ENCODE measurements at places on chromosomes 6 and 20.

- no peak for DNase-seq
Measured at GRCh38 chr6:153104220-153104619, 26.9 kb downstream of the RGS17 start.

- no peak for DNase-seq
Measured at GRCh38 chr6:128648022-128648598, 127.7 kb upstream of the PTPRK start.

DNA sequence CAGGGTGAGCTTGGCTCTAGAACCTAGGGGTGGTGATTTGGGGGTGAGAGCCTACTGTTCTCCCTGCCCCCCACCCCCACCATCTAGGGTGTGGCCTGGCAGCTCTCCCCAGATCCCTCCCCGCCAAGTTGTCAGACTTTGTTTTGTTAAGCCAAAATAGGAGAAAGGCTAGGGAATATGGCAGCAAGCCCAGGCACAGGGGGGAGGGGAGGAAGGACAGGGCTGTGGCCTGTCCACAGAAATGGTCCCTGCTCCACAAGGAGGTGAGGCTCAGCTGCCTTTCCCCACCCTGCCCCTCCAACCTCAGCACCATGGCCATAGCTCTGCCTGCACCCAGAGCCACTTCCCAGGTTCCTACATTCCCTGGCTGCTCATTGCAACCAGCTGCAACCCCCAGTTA, 17.2 kb downstream of the SCUBE3 start:
- no peak for DNase-seq

GRCh38 chr6:27478141-27478705, 5.3 kb upstream of the ZNF184 start:
- peak; percentile 11 for DNase-seq

DNA sequence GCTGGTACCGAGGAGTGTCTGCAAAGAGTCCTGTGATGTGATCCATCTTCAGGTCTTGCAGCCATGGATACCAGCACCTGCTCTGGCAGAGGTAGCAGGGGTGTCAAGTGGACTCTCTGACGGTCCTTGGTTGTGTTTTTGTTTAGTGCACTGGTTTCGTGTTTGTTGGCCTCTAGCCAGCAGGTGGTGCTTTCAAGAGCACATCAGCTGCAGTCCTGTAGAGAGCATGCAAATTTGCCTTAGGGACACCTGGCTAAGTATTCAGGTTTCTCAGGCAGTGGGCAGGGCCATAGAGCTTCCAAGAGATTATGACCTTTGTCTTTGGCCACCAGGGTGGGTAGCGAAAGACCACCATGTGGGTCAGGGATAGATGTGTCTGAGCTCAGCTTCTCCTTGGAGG, 14.5 kb upstream of the RGS17 start:
- no peak for DNase-seq

DNA sequence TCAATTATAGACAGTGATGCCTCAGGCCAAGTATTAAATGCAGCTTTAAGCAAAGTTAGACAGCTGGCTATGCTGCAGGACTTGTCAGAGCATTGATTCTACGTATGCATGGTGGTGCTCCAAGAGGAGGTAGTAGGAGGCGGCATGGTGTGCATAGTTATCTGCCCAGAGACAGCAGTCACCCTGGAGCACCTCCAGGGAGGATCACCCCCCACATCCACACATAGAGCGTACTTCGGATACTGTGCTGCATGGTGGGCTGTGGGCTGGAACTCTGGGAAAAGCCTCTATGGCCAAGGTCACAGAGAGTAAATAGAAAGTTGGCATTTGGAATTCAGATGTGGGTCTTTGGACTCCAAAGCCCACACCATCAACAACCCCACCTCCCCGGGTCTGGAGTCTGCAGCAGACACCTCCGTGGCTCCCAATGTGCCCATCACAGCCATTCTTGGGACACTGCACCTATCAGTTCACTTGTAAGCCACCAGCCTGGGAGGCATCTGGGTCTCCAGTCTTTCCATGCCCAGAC, 64.5 kb upstream of the STX16 start:
- DNase-seq = no peak

DNA sequence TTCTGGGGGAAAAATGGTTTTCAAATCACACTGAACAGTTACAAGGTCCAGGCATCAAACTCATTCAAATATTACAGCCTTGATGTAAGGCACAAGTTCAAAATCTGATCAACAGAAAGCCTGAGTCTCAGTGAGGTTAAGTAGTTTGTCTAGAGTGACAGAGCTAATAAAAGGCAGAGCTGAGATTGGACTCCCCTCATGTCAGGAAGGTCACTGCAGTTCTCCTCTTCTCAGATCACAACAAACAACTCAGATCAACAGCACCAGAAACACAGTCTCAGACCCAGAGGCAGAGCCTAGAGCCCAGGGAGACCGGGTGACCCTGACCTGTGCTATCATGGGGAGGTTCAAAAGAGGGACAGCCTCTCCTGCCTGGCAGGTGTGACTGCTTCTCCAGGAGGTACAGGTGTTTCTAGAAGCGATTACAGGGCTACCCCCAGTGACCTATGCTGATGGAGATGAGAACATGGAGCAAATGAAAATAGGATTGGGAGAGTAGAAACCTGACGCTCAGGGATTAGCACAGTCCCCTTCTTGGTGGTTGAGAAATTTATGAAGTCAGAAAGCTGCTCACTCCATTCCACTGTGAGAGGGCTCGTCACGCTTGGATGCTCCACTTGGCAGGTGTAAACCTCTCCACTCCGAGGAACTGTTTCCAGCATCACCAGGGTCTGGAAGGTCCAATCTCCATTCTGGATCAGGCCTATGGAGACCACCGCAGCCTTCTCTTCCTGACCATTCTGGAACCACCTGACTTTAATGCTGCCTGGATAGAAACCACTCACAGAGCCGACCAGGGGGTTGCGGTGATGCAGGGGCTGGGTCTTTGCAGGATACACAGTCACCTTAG, 24.3 kb upstream of the HLA-DRB5 start:
- no peak for DNase-seq

- no peak for DNase-seq
Measured at GRCh38 chr6:15378272-15378671, 132.4 kb downstream of the JARID2 start.

- DNase-seq = peak; percentile 47
Measured at GRCh38 chr6:105651969-105652368, 249.1 kb upstream of the PREP start.

GRCh38 chr6:122365775-122366403, 33.6 kb upstream of the HSF2 start:
- no peak for DNase-seq

GRCh38 chr6:133814238-133814637, 74.7 kb upstream of the TCF21 start:
- DNase-seq = no peak

DNA sequence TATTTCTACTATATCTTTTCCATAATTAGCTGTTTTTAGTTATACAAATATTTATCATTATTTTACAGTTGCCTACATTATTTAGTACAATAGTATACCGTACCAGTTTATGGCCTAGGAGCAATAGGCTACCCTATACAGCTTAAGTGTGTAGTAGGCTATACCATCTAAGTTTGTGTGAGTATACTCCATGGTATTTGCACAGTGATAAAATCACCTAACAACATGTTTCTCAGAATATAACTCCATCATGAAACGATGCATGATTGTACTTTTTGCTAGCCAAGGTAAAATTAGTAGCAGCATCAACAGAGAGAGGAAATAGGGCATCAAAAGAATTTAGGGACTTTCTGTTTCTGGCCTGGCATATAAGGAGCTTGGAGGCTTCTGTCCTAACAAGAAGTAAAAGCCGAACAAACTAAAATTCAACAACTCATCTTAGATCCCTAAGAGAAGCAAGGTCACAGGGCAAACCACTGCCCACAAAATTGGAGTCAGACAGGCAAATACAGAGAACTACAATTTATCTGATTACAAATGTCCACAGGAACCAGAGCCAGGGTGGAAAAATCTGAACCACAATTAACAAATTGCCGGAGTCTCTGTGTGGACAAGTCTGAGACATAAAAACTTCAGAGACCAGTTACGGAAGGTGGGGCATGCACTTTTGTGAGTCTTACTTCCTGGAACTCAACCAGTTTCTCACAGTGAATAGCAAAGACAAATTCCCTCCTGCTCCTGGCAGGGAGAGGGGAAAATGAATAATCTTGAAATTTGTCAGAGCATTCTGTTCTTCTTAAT, 671.4 kb downstream of the RFPL4B start:
- no peak for DNase-seq

GRCh38 chr6:40460380-40460779, 126.8 kb downstream of the LRFN2 start:
- DNase-seq = no peak

- DNase-seq = no peak
Measured at GRCh38 chr20:24958506-24959385, 9.7 kb downstream of the CST7 start.

DNA sequence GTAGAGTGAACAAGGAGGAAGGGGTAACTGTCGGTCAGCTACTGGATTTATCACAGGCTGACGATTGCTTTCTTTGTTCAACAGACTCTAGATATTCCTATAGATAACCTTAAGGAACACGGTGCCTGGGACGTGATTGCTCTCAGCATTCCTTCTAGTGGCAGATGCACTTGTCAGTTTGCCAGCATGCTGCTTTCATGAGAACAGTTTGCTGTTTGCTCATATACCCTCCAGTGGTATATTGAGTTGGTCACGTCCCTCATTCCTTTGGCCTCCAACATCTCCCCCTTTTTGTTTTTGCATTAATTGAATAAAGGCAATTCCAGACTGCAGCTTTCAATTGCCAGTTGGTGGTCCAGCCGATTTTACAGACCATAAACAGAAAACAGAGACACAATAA, 76.8 kb upstream of the BTN3A2 start:
- no peak for DNase-seq

DNA sequence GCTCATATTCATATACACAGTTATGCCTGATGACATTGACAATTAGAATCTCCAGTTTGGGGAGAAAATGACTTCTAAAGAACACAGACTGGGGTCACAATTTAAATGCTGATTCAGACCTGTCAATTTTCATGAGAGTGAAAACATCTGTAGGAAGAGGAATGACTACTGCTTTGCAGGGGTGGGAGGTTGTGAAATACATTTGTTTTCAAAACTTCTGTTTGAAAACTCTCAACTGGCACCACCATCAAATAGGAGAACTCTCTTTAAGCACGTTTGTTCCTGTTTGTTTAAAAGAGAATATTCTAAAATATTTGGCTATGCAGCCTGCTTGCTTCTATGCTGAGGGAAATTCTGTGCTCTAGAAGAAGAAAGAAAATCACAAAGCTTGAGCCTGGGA, 50.8 kb upstream of the ADGRF5 start:
- no peak for DNase-seq

DNA sequence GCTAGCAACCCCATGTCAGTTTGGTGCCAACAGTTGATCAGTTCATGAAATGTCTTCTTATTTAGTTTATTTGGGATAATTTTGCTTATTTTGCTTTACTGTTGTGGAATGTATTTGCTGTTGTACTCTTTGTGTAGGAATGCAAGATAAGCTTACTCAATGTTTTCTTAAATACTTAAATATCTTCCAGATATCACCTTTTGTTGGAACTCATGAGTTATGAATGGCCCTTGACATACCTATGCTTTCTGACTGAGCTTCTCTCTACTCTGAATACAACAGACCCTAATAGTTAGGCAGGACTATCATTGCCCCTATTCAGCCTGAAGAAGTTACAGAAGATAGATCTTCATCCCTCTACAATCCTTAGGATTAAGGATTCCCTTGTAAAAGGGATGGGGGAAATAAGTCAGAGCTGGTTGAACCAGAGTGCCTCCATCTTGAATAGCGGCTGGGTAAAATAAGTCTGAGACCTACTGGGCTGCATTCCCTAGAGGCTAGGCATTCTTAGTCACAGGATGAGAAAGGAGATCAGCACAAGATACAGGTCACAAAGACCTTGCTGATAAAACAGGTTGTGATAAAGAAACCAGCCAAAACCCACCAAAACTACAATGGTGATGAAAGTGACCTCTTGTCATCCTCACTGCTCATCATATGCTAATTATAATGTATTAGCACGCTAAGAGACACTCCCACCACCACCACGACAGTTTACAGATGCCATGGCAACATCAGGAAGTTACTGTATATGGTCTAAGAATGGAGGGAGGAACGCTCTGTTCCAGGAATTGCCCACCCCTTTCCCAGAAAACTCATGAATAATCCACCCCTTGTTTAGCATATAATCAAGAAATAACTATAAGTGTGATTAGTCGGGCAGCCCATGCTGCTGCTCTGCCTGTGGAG, 196.9 kb downstream of the AKAP7 start:
- no peak for DNase-seq

DNA sequence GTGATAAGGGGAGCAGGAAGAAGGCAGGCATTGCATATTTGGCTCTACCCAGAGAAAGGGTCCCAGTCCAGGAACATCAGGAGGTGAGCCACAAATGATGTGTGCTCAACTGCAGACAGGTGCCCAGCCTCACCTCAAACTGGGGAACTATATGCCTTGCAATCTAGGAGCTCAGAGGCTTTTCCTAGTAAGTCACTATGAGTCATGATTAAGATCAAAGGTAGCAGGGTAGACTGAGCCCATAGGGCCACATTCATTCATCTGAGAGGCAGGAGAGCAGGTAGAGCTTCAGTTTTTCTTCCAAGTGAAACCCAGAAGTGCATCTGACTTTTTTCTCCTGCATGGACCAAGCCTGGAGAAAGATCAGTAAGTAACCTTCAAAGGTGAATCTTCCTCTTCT, 31.3 kb downstream of the MARCKS start:
- DNase-seq = no peak

- no peak for DNase-seq
Measured at GRCh38 chr6:90537723-90538258, 49.1 kb downstream of the MAP3K7 start.

GRCh38 chr6:31734821-31735406, 1.4 kb downstream of the CLIC1 start:
- peak; percentile 36 for DNase-seq

DNA sequence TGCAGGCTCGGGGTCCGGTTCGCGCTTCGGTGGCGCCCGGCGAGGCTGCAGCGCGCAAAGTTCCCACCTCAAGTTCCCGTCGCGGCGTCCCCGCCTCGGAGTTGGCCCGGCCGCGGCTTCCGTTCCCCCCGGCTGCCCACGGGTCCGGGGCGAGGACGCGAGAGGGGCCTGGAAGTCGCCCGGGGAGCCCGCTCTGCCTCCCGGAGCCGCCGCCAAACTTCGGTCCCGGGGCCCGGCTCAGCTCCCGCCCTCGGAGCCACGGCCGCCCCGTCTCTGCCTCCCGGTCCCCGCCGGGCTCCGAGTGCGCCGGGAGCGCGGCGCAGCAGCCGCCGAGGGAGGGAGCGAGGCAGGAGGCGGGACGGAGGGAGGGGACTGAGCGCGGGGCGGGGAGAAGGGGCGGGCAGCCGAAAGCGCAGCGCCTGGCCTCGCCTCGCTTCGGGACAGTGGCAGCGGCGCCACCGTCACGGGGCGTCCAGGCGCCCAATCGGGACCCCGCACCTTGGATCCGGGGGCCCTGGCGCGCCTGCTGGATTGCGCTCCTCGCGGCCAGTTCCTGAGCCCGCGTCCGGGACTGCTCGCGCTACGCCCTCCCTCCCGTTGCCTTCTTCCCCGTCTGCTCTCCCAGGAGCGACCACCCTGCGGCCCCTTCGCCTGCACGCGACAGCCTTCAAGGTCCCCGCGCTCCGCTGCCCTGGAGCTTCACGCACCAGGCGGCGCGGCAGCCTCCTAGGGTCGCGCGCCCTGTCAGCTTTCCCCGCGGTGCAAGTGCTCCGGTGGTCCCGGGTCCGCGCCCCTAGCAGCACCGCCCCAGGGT, at the start of gene KCNG1:
Gene KCNG1 (minus strand): TSS at position 305 of the 814 bp plus-strand sequence. CDS start 12,769 bp downstream, outside the sequence.
- peak; percentile 35 for DNase-seq

GRCh38 chr6:108587258-108588059, 26.7 kb downstream of the FOXO3 start:
- no peak for DNase-seq

All from stimulated activated naive CD8-positive, alpha-beta T cell treated with anti-CD3 and anti-CD28 coated beads, Interleukin-15, amount 100 ng/mL, for 72 hours (primary cell).